ENCODE measurements at places on chromosomes 3 and 15.

GRCh38 chr3:56209982-56210751 is 258.1 kb downstream of the ERC2 start:
- no peak for DNase-seq

- DNase-seq, result no peak
Measured at GRCh38 chr3:136735103-136735502, 17.1 kb downstream of the STAG1 start.

DNA sequence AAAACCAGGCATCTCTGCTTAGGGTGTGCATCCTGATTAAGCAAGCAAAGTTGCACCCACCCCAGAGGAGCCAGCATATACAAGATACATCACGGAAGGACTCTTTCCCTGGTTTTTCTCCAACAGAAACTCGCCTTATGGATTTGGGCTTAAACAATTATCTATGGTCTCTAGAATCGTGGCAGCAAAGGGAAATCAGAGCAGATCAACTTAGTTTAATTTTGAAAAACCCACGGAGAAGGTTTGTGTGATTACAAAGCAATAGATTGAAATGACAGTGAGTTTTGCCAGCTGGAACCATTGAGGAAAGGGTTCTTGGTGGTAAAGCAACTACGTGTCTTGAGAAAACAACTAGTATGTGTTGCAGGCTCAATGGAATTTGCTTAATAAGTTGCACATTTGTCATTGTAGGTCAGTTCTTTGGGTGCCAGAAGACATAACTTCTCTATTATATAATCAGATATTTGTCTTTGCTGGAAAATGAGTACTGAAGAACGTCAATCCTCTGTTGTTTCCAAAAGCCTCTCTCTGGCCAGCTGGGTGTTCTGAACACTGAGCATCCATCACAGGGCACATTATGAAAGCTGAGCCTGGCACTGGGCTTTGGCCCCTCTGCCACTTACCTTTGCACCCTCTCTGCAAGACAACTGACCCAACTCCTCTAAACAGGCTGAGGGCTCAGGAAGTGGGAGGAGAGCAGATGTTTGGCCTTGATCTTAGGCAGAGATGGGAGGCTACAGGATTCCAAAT is 75.7 kb upstream of the FBN1 start:
- DNase-seq, result no peak

GRCh38 chr3:58074116-58074715 is 66.0 kb downstream of the FLNB start:
- no peak for DNase-seq

GRCh38 chr3:46852334-46852720 is 10.9 kb downstream of the MYL3 start:
- DNase-seq, result no peak

GRCh38 chr3:182046166-182046764 is 334.5 kb downstream of the SOX2 start:
- DNase-seq, result peak; percentile 71

DNA sequence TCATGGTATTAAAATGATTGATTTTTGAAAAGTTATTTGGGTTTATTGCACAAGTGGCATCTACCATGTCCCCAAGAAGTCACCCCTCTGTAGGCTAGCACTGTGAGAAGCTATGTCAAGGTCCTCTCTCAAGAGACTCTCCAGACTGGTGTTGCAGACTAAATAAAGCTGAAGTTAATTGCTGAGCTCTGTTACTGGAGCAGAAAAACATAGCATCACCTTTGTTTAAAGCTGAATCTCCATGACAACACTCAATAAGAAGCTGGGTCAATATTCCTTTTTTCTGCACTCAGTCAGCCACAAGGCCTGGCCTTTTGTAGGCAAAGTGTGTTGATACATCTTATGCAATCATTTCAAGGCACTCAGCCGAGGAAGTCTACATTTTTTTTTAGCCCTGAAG is 806.6 kb upstream of the LMCD1 start:
- no peak for DNase-seq

DNA sequence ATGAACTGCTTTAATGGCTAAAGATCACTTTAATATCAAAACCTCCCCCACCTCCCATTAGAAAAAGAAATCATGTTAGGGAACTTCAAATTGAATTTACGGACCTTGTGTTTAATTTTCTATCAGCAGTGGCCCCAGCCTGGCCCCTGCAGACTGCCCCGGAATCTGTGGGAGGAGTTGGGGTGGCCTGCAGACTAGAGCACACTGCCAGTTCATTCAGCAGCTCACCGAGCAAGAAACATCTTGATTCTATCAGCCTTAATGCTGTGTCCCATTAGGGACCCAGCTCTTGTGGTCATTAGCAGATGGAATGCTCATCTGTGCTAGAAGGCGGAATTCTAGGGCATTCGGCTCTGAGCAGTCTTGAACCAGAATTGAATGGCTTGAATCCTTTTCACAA is 54.2 kb downstream of the FLNB start:
- no peak for DNase-seq

- no peak for DNase-seq
Measured at GRCh38 chr3:143672396-143673165, 175.7 kb downstream of the SLC9A9 start.

GRCh38 chr3:23798876-23799275 is 6.9 kb upstream of the UBE2E1 start:
- DNase-seq, result no peak

GRCh38 chr3:171462224-171462623 is 2.0 kb upstream of the TNIK start:
- no peak for DNase-seq

DNA sequence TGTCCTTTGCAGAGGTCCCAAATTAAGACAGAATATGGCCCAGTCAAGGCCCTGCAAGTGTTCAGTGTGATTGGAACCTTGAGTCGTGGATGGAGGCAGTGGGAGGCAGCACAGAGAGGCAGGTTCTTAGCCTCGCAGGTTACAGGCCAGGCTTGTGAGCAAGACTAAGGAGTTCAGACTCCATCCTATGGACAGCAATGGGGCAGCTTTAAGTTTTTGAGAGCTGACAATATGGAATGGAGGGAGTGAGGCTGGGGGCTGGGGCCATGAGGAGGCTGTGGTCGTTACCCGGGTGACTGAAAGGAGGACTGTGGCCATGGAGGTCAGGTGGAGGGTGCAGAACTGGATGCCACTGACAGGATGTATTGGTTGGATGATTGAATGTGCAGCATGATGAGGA is 74.1 kb upstream of the PRR23C start:
- no peak for DNase-seq

GRCh38 chr15:40594429-40594836 is 384 bp downstream of the KNL1 start:
- peak; percentile 37 for DNase-seq

DNA sequence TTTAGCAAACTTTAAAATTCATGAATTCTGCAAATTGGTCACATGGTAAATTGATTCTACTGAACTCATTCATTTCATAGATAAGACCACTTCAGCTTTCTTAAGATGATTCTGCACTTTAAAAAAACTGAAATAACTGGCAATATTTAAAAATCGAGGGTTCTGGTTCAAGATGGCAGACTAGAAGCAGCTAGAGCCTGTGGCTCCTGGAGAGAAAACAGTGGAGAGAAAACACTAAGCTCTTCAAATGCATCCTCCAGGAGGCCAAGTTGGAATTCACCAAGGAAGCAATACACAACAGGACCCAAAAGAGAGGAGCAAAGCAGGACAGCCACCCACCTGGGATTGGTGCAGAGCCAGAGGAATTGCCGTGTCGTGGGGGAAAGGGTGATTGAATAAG is 132.1 kb downstream of the SPATA16 start:
- no peak for DNase-seq

GRCh38 chr3:185746470-185746869 is 78.4 kb downstream of the IGF2BP2 start:
- peak; percentile 49 for DNase-seq

- no peak for DNase-seq
Measured at GRCh38 chr15:72178976-72179585, 18.5 kb downstream of the GRAMD2A start.

DNA sequence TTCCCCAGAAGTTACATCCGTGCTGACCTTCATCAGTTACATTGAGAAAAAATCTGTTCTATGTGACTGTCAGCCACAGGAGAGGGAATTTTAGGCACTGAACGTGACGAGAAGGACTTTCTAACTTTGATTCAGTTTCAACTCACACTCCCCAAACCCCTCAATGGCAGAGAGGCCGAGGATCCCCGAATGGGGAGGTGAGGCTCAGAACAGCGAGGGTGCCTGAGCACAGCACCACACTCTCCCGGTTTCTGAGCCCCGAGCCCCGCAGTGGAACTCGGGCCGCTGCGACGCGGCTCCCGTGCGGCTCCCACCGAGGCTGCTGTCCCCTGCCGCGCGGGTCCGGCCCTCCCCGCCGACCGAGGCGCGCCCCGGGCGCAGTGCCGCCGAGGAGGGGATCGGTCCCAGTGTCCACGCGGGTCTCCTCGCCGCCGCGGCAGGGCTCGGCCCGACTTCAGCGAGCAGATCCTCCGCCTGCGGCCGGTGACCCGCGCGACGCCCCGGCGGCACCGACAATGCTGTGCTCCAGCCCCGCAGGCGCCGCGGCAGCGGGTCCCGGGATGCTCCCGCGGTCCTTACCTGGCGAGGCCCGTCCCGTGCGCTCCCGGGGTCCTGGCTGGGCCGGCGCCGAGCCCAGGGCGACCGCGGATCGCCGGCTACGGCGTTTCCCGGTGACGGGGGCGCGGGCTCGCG is 439 bp downstream of the CTXND1 start:
- DNase-seq, result no peak

DNA sequence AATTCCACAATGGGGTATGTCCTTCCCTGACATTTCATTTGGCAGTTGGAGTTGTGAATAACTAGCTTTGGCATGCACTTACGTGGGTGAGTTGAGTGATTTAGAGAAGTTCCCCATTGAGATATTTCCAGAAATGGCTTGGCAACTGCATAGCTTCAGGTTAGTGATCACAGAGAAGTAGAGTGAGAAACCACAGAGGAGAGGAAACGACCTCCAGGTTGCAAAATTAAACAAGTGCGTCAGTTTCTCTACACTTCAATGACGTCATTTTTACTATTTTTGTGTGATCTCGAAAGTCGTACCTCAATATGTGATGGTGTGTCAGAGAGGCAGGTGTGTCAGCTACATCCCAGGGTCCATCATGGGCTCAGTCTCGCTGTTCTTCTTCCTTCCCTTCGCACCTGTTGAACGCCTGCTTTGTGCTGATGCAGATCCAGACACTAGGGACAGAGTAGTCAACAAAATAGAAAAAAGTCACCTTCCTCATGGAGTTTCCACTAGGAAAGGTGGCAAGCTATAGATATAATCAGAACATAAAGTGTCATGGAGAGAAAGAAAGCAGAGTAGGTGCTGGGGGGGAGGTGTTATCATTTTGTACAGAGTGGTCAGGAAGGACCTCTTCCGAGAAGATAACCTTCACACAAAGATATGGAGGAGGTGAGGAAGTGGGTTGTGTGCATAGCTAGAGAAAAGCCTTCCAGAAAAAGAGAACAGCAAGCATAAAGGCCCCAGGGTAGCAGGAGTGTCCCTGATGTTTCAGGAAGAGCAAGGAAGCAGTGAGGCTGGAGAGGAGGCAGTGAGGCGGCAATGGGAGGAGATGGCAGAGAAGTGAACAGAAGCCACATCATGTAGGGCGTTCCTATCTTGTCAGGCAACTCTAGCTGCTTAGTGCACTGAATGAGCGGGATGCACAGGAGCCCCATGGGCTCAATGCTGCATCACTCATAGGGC is 75.6 kb downstream of the MCTP2 start:
- DNase-seq, result peak; percentile 82
